Frontal cortex (tissue), 4 donors: ENCODE measurements at places on chromosomes 7 and 10. TPM values are rescaled to one million over a fixed set of nuclear protein-coding genes. Genes with fewer than 3 reads are reported as not detected.

The AKR1C2 gene
- 39.5 TPM for total RNA-seq

The CDH23 gene
- 3.3 TPM for total RNA-seq

The FAM170B gene
- total RNA-seq, result not detected

The PLEKHS1 gene
- total RNA-seq, result not detected

The NME8 gene
- not detected for total RNA-seq

The TMEM72 gene
- not detected for total RNA-seq

The ESYT2 gene
- 79.1 TPM for total RNA-seq

The CLDN15 gene
- 2.9 TPM for total RNA-seq

The CHST15 gene
- total RNA-seq, result 48.9 TPM

The SFR1 gene
- total RNA-seq, result 15.5 TPM

The RADIL gene
- total RNA-seq, result 3.3 TPM

The ELN gene
- 11.0 TPM for total RNA-seq

The CDNF gene
- 0.82 TPM for total RNA-seq

The OR2A42 gene
- total RNA-seq, result under 0.01 TPM

The GJD4 gene
- total RNA-seq, result not detected

The DPYSL4 gene
- total RNA-seq, result 43.6 TPM

The CLIP2 gene
- 113 TPM for total RNA-seq

The NEUROD6 gene
- total RNA-seq, result 653 TPM

The KCNMA1 gene
- 27.3 TPM for total RNA-seq

The RAPGEF5 gene
- 90.9 TPM for total RNA-seq

The ECD gene
- total RNA-seq, result 25.7 TPM

The LLCFC1 gene
- total RNA-seq, result not detected
